ENCODE measurements at places on chromosomes 11 and 22.
A peak's percentile ranks its signal among the peaks of the same experiment; 100 is the strongest.

DNA sequence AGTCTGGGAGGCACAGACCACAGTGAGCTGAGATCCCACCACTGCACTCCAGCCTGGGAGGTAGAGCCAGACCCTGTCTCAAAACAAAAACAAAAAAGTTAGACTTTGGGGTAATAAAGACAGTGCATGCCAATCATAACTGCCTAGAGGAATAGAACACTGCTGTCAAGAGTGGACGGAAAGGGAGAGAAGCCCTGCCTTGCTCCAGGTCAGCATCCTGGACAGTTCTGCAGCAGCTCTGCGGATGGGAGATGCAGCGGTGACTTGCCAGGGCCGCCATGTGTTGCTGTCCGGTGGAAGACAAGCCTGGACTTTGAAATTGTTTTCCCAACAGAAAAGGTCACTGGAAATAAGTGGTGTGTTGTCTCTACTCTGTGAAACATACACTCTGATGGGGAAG, 618.2 kb downstream of the TBC1D22A start:
- no peak for DNase-seq

- peak; percentile 98 for DNase-seq
These were observed at the start of the genes ACO2 and PHF5A for GRCh38 chr22:41468381-41469217. Gene ACO2 (plus strand): TSS chr22:41469117. CDS start chr22:41469147, 30 bp downstream. Gene PHF5A (minus strand): TSS chr22:41468692. CDS start chr22:41468653, 39 bp downstream.

GRCh38 chr22:36746375-36746970, 29.4 kb downstream of the IFT27 start:
- no peak for DNase-seq

- DNase-seq: no peak
These were observed 166.8 kb downstream of the TEAD1 start for GRCh38 chr11:12840871-12841660.

DNA sequence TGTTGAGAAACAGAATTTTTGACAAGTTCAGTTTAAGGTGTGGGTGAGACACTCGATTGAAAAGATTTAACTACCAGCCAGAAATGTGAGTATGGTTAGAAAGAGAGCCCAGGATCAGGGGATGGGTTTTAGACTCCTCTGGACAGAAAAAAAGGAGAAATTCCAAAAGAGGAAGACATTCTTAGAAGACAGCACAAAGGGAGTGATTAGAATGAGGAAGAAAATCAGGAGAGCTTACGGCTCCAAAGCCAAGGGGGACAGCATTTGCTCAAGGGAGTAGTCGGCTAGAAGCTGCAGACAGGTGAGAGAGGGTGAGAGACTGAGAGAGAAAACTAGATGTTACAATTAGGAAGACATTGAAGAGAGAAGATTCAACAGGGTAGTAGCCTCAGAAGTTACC, 166.1 kb downstream of the ADAMTS15 start:
- DNase-seq: no peak

DNA sequence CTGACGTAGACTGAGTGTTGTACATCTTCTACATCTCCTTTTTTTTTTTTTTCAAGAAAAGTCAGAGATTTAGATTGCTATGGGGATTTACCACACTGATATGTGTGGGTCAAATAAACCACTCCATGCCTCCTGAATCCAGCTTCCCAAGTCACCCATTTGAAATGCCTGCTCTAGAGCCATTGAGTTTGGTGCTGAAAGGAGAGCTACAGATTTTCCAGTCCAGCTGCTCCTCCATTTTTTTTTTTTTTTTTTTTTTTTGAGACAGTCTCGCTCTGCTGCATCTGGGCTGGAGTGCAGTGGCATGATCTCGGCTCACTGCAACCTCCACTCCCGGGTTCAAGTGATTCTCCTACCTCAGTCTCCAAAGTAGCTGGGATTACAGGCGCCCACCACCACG, 115.2 kb upstream of the TIMP3 start:
- no peak for DNase-seq

DNA sequence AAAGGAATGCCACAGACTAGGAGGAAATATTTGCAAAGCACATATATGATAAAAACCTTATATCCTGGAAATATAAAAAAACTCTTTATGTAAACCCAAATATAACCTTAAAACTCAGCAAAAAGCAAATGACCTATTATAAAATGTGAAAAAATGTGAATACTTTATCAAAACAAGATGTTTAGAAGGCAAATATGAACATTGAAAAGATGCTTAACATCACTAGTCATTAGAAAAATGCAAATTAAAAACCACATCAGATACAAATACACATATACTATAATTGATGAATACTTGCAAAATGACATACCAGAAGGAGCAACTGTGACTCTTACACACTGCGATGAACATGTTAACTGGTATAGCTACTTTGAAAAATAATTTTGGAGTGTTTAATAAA, 511.2 kb upstream of the LRRC4C start:
- no peak for DNase-seq

DNA sequence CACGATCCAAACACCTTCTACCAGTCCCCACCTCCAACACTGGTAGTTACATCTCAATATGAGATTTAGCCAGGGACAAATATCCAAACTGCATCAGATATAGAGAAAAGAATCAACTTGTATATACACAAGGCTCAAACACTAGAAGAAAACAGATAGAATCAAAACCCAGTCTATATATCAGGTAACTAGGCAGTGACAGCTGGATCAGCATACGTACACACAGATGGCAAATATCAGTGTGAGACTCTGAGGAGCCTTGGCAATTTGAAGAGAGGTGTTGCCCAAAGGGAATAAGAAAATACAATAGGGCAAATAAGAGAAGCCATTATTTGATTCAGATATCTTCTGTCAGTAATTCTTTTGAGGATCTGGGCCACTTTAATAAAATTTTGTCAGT, 951.3 kb upstream of the CHORDC1 start:
- DNase-seq: no peak

- no peak for DNase-seq
These were observed 80.1 kb downstream of the EMSY start for GRCh38 chr11:76524919-76525318.

DNA sequence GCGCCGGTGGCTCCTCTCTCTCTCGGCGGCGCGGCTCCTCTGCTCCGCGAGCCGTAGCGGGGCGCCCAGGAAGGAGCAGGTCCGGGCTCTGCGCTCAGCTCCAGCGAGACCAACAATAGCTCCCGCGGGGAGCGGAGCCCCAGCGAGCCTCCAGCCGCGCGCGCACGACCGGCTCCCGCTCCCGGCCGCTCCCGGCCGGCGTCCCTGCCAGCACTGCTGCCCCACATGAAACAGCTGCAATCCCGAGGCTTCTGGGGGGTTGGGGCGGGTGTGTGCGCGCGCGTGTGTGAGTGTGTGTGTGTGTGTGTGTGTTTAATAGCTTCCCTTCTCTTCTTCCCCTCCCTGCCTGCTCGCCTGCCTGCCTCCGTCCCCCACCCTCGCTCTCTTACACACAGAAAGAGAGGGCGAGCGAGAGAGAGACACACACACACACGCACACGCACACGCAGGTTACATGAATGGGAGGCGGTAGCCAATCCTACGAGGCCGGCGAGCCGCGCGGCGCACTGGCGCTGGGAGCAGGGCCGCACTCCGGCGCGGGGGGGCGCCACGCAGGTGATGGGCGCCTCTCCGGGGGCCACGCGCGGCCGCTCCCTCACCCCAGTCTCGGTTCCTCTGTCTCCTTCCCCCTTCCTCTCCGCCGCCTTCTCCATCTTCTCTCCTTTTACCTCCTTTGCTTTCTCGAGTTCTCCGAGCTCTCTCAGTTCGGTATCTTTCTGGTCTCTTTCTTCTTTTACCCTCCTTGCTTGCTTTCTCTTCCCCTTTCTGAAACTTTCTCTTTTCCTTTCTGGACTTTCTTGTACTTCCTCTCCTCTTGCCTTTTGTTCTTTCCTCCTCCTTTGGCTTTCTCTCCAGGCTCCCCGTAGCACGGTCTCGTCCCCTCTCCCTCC, at the start of gene TENM4:
Gene TENM4, minus strand, starts transcription at position 460 of the 890 bp plus-strand sequence. CDS start 371,086 bp downstream, outside the sequence.
- no peak for DNase-seq

- DNase-seq: no peak
These were observed 19.6 kb upstream of the IL18BP start for GRCh38 chr11:71979094-71979493.

- DNase-seq: no peak
These were observed 4.9 kb upstream of the TMEM132A start for GRCh38 chr11:60919320-60919719.

GRCh38 chr11:10667521-10667885, 26.1 kb downstream of the IRAG1 start:
- DNase-seq: no peak

GRCh38 chr22:31151872-31152271, 8.1 kb upstream of the RNF185 start:
- no peak for DNase-seq

DNA sequence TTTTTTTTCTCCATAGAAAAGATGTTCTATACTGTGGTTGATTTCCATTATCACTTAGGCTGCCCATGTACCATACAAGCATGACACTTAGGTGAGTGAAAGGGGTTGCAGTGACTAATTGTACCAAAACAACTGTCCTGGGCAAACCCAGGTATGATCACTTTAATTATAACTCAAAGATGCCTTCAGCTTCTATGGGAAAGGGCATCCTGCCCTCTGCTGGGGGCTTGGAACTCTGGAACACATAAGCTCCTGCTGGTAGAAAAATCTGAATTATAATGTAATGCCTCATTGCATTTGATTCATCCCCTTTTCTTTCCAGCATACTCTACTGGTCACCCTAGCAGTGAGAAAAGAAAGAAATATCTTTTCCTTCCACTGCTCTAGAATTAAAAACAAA, 206.3 kb downstream of the DDX10 start:
- DNase-seq: peak; percentile 19

- DNase-seq: no peak
These were observed 65.8 kb upstream of the WNT7B start for GRCh38 chr22:46042786-46043185.

- DNase-seq: no peak
These were observed 30.4 kb downstream of the COMMD9 start for GRCh38 chr11:36258730-36259360.

GRCh38 chr11:122139595-122139866, 23.5 kb upstream of the BLID start:
- DNase-seq: no peak

- no peak for DNase-seq
These were observed 12.7 kb downstream of the GTPBP1 start for GRCh38 chr22:38718414-38718813.

DNA sequence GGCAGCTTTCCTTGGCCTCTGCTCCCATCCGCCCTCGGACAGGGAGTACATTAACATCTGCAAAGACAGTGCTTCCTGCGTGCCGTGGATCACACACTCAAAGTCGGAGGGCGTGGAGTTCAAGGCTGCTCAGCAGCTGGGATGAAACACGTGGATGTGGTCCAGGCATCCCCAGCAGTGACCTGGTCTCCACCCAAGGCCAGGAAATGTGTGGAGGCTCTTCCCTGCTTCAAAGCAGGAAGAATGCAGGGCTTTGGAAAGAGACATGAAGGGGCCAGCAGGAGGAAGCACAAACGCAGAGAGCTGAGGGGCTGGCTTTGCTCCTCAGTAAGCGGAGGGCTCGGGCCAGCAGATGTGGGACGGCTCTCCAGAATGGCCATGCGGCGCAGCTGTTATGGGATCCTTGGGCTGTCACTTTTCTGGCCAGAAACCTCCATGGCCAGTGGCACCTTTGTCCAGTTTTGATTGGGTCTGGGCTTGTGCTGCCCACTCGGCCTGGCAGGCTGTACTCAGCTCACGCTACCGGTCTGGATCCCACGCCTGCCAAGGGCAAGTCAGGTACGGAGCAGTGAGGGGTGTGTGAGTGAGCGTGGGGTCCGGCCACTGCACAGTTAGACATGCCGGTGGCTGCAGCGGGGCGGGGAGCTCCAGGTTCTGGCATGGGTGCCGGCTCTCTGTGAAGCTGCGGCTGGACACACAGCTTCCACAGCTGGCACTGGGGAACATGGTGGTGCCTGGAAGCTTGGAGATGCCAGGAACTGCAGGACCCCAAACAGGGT, 438.0 kb downstream of the TBC1D22A start:
- DNase-seq: no peak

- DNase-seq: no peak
These were observed 194.6 kb downstream of the TMEM135 start for GRCh38 chr11:87232320-87232719.

DNA sequence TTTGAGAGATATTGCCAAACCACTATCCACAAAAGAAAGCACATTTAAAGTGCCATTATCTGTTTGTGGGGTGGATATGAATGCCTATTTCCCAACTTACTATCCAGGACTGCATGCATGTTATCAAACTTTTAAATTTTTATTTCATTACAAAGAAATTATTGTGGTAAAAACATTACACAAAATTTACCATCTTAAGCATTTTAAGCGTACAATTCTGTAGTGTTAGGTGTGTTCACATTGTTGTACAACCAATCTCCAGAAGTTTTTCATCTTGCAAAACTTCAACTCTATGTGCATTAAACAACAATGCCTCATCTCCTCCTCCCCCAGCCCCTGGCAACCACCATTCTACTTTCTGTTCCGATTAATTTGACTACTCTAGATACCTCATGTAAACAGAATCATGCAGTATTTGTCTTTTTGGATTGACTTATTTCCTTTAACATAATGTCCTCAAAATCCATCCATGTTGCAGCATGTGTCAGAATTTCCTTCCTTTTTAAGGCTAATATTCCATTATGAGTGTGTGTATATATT, 17.6 kb upstream of the CD44 start:
- no peak for DNase-seq

GRCh38 chr11:83970061-83970671, 684.0 kb upstream of the CCDC90B start:
- DNase-seq: no peak

GRCh38 chr22:27896245-27896644, 22.8 kb downstream of the PITPNB start:
- DNase-seq: no peak

DNA sequence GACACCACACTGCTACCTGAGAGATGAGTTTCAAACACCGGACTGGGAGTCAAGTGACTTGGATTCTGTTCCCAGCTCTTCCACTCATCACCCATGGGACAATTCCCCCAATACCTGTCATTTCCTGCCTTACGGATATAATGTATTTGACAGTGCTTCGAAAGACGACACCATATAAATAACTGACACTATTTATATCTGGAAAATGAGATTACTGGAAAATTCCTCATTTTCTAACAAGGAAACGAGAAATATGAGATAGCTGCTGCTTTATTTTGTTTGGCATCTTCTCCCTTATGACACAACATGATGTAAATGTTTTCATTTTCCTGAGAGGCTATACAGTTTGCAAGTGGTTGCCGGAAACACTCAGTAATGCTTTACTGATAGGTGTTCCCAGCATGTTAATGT, 8.6 kb downstream of the HSCB start:
- no peak for DNase-seq

DNA sequence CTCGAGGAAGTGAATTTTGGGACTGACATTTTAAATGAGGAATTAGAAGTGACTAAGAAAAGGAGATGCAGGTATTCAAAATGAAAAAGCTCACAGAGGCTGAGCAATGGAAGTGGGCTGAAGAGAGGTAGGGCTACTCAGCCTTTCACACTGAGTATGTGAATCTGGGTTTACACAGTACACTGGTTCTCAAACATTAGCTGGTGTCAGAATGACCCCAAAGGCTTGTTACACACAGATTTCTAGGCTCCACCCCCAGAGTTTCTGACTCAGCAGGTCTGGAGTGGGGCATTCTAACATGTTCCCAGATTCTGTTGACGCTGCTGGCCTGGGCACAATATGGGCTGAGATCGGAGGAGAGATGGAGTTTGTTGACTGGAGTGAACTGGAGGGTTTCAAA, 32.8 kb downstream of the CADM1 start:
- no peak for DNase-seq
